GM06990 (cell line): ENCODE measurements at places on chromosomes 4 and X.

DNA sequence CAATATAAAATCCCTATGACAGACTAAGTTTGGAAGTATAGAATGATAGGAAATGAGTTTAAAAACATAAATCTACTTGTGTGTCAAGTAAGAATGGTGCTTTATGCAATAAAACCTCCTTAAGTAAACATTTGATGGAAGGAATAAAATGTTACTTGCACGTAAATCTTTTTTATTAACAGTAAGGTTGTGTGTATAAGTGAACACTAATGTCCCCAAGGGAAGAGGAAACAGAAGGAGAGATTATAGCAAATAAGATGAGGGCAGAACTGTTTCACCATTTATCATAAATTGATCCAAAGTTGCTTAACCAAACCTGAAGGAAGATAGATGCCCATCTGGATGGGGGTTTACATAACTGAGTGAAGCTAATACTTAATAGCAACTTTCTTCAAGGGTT lies 86.8 kb downstream of the FRMPD4 start:
- DNase-seq, result no peak

GRCh38 chrX:118588715-118589114 lies 93.1 kb downstream of the DOCK11 start:
- DNase-seq, result no peak

DNA sequence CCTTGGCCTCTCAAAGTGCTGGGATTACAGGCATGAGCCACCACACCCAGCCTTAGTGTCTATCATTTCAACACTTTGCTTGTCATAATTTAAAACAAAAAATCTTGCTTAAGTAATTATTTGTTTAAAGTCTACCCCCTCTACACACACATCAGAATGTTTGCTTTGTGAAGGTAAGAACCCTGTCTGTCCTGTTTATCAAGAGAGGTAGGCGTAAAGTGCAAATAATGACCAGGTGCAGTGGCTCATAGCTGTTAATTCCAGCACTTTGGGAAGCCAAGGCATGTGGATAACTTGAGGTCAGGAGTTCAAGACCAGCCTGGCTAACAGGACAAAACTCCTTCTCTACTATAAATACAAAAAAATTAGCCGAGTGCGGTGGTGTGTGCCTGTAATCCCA lies 326.7 kb upstream of the CLNK start:
- no peak for DNase-seq

DNA sequence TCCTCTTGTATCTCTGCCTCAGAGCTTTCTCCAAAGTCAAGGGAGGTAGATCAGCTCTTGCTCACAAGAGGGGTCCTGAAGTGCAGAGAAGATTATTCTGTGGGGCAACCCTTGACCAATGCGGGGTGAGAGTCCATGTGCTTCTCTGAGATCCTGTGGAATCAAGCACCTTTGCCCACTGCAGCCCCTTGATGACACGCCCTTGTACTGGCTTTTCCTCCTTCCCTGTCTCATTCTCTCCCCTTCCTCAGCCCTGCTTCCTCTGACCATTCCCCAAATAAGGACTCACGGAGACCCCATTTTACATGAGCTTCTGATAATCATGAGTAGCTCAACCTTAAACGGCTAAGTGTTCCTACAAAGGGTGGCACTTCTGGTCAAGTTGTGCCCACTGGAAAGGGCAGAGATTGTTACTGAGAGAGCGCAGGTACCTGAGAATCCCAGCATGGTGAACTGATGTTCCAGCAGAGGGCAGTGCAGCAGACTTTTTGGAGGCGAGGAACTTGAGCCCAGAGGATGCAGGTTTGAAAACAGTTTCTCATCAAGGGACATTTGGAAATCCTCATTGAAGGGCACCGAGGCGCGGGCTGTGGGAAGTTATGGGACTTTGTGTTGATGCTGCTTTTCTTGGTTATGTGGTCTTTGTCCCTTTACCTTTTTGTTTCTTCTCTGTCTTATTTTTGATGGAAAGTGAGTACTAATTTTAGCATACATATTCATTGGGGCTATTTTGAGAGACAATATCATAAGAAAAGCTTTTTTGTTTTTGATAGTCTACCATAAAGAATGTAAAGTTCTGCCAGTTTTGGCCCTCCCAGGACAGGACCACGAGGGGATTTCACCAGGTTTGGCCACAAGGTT lies 201.3 kb downstream of the RBM46 start:
- no peak for DNase-seq

DNA sequence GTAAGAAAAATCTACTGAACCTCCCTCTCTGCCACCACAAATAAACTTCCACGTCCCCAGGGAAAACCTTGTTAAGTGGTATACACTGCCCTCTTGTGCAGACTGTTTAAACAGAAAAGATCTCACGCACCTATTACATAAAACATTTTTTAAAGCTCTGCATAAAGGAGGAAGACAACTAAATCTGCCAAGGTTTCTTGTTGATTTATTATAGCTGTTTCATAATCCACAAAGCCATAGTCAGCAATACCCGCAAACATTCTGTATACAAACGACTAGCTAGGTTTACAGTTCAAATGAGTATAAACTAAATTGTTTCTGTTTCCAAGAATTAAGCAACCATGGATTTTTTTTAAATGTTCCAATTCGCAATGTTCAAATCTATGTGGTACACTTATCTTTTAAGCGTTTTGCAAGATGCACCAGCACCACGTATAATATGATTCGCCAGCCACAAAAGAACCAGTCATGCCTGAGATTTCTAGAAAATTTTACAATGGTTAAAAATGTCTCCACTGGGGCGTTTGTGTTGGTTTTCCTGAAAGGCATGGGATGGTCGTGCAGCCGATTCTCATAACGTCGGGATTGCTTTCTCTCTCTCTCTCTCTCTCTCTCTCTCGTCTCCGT lies 164.6 kb downstream of the PRKX start:
- DNase-seq, result no peak

DNA sequence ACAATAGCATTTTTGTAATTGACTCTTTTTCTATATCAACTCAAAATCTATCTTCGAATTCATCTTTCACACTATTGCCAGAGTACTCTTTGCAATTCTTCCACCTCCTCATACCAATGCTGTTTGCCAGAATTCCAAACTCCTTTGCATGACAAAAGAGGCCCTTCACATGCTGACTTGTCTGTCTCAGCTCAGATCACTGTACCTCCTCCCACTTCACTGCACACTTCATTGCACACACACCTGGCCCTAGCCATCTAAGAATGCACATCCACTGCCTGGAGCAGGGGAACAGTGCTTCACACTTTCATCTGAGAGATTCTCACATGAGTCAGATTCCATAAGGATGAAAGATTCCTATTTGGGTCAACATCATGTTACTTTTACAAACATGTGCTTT lies 56.5 kb downstream of the PRDM5 start:
- no peak for DNase-seq

DNA sequence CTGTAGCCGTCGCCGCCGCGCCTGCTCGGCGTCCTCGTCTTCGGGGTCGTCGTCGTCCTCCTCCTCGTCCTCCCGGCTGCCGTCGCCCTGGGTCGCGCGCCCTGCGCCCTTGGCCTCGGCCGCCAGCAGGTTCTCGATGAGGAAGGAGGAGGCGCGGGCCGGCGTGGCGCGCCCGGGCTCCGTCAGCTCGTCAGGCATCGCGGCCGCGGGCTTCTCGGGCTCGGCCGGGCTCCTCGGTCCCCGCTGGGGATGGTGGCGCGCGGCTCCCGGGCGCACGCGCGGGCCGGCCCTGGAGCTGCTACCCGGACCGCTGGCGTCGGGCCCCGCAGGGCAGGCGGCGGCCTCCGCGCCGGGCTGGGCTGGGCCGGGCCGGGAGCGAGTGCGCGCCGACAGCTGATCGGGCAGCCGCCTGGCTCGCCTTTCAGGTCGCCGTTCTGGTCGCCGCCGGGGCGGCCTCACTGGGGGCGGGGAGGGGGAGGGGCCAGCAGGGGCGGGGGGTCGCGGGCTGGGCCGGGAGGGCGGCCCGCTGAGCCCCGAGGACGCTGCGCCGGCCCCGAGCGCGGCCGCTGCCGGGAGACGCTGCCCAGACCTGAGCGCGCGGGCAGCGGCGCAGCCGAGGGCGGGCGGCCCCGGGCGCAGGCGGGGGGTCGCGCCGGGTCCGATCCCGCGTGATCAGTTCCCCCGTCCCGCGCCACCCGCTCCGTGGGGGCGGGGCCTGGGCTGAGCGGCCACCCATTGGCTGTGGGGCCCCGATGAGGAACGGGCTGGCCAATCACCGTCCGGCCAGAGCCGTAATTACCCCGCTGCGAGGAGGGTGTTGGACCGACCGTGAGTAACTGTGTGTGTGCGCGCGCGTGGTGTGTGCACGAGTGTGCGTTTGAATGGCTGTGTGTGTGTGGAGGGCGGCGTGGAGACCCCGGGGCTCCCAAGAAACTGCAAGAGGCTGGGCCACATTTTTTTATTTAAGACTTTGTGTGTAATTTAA lies at the start of gene HMX1:
HMX1 (minus strand) TSS at position 423 of the 985 bp plus-strand sequence; CDS start at position 198, 225 bp downstream.
- no peak for DNase-seq

DNA sequence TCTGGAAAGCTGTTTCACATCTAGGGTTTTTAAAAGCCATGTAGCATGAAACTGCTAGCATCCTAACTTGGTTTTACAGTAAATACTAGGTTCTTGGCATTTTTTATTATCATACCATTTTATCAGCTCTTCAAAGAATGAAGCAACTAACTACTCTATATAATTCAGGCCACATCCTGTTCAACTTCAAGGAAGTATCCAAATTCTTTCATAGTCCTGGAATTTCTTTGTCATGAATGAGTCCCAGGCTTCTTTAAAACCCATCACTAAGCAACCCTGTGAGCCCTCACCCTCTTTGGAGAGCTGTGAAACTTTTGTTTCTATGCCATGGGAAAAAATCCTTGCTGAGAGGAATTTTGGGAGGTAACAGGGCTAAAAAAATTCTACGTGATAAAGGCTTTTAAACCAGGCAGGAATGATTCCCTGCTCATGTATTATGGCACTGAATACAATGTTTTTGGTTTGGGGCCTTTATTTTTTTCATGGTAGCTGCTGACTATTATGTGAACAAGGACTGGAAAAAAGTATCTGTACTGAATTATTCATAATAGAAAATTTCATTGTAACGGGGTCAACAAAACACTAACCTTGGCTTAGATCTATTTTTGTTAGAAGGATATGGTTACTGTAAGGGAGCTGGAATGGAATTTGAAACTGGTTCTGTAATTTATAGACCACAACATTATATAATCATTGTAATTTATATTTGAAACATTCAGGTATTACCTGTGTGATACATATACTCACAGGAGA lies 164.9 kb downstream of the DCTD start:
- DNase-seq, result no peak

- DNase-seq, result no peak
Measured at GRCh38 chrX:150370589-150371312, 7.6 kb downstream of the MAMLD1 start.

- no peak for DNase-seq
Measured at GRCh38 chrX:153333266-153333665, 687 bp upstream of the ZNF275 start.

DNA sequence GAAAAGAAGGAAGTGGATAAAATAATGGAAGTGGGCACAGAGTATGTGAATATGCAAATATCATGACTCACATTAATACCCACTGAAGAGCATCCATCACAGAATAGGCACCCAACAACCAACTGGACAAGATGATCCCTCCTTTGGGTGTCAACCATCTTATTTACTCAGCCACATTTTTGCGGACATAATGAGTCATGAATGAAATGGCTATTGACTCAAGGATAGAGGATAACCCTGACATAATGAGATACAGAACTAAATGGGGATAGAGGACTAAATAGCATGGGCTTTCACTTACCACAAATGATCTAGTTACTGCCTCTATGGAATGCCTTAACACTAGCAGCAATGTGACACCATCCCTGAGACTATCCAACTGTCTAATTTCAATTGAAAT lies 224.7 kb downstream of the ANTXR2 start:
- no peak for DNase-seq

GRCh38 chrX:115233497-115234455 lies at the start of gene LRCH2:
Gene LRCH2 (minus strand): TSS chrX:115234096. CDS start chrX:115234041, 55 bp downstream.
- no peak for DNase-seq
